Cardiac muscle cell (in vitro differentiated cells and primary cell): ENCODE measurements at places on chromosomes 5 and 9. TPM values are rescaled to one million over a fixed set of nuclear protein-coding genes. Genes with fewer than 3 reads are reported as not detected.
A peak's percentile ranks its signal among the peaks of the same experiment; 100 is the strongest.

Gene SH3TC2
- 1.3 and 4.7 TPM in 2 replicates for total RNA-seq

Gene CAMK4
- 0.99 and 2.1 TPM in 2 replicates for total RNA-seq

Gene ERCC6L2
- 52.5 and 52.7 TPM in 2 replicates for total RNA-seq

DNA sequence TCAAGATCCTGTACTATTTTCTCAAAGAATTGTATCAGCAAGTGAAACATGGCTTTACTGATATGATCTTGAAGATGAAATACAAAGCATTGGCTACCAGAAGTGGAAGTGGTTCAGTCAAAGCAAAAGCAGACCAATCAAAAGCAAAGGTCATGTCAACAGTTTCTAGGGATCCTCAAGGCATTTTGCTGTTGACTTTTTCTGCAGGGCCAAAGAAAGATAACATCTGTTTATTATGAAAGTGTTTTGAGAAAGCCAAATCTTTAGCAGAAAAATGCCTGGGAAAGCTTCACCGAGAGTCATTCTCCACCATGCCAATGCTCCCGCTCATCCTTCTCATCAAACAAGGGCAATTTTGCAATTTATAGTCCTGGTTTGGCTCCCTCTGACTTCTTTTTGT lies 90.3 kb upstream of the ACO1 start:
- DNase-seq, result no peak
- H3K4me1 ChIP-seq, result no peaks in the 10 kb centered on the region
- H3K27me3 ChIP-seq, result no peaks in the 10 kb centered on the region
- H3K36me3 ChIP-seq, result no peaks in the 10 kb centered on the region
- no peak overlapping the region for H3K4me3 ChIP-seq
- H3K27ac ChIP-seq, result no peak overlapping the region

DNA sequence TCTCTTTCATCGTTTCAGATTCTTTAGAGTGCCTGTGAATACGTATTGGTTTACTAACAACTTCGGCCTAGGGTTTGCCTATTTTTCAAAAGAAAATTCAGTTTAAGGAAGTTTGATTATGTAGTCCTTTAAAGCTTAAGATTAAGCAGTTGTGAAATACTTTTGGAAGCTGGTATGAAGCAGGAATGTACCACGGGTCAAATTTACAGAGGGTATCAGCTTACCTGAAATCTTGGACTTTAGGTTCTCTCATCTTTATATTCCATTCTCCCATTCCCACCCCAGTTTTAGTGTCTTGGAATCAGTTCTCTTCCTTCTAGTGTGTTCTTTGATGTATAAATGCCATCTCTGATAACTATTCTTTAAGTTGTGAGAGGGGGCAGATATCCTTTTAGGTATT lies 53.2 kb downstream of the IQGAP2 start:
- H3K27ac ChIP-seq, result no peak overlapping the region
- H3K4me1 ChIP-seq, result no peaks in the 10 kb centered on the region
- H3K27me3 ChIP-seq, result no peaks in the 10 kb centered on the region
- no peak overlapping the region for H3K4me3 ChIP-seq
- H3K36me3 ChIP-seq, result no peaks in the 10 kb centered on the region

GRCh38 chr5:12759377-12759776 lies 855.1 kb upstream of the CTNND2 start:
- no peaks in the 10 kb centered on the region for H3K27me3 ChIP-seq
- no peak overlapping the region for H3K4me3 ChIP-seq
- DNase-seq, result no peak
- no peaks in the 10 kb centered on the region for H3K36me3 ChIP-seq
- peaks cover 11% of the 10 kb centered on the region for H3K4me1 ChIP-seq

Gene GPR150
- total RNA-seq, result 0.07 and 0.57 TPM in 2 replicates

Gene ADAMTSL2
- 27.2 and 38.3 TPM in 2 replicates for total RNA-seq

GRCh38 chr5:80959768-80960442 lies at the start of gene RASGRF2:
TSS of gene RASGRF2 (plus strand) at chr5:80960363. CDS start at chr5:80960739, 376 bp downstream.
- peak; percentile 54 for DNase-seq
- H3K4me1 ChIP-seq, result no peaks in the 10 kb centered on the region
- peaks cover 100% of the 10 kb centered on the region for H3K27me3 ChIP-seq
- H3K36me3 ChIP-seq, result no peaks in the 10 kb centered on the region

DNA sequence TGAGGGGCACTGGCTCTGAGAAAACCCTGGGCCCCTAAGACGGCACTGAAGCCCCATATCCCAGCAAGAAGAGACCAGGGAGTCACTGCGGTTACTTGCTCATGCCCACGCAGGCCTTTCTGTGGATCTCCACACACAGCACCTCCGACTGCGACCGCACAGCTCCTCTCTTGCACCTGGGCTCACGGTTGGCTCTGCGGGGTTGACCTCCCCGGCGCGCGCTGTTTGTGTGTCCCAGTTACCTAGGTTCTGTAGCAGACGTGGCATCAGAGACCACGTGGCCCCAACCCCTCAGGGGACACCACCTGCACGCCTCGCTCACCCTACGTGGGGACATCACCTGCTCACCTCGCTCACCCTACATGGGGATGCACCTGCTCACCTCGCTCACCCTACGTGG lies 12.7 kb downstream of the LPCAT1 start:
- no peaks in the 10 kb centered on the region for H3K4me1 ChIP-seq
- no peak for DNase-seq
- H3K27me3 ChIP-seq, result no peaks in the 10 kb centered on the region
- no peak overlapping the region for H3K4me3 ChIP-seq
- H3K36me3 ChIP-seq, result no peaks in the 10 kb centered on the region
- no peak overlapping the region for H3K27ac ChIP-seq

DNA sequence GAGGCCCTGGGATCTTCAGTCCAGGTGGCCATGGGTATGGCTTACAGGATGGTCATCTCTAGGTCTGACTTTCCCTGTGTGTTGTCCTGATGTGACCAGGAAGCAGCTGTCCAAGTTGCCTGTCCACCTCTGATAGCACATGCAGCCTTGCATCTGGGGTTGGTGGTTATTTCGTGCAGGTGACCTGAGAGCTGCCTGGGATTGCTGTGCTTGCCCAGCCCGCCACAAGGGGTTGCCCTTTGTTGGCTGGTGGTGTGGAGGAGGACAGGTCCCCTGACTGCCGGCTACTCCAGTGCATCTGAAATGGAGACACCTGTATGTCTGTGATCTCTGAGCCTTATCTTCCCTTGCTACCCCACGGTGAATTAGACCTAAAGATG lies 212.6 kb downstream of the ARHGAP26 start:
- H3K4me1 ChIP-seq, result peaks cover 10% of the 10 kb centered on the region
- H3K27ac ChIP-seq, result peak overlapping the region; percentile 42
- no peak overlapping the region for H3K4me3 ChIP-seq

Gene TMEM174
- not detected in 2 replicates for total RNA-seq

DNA sequence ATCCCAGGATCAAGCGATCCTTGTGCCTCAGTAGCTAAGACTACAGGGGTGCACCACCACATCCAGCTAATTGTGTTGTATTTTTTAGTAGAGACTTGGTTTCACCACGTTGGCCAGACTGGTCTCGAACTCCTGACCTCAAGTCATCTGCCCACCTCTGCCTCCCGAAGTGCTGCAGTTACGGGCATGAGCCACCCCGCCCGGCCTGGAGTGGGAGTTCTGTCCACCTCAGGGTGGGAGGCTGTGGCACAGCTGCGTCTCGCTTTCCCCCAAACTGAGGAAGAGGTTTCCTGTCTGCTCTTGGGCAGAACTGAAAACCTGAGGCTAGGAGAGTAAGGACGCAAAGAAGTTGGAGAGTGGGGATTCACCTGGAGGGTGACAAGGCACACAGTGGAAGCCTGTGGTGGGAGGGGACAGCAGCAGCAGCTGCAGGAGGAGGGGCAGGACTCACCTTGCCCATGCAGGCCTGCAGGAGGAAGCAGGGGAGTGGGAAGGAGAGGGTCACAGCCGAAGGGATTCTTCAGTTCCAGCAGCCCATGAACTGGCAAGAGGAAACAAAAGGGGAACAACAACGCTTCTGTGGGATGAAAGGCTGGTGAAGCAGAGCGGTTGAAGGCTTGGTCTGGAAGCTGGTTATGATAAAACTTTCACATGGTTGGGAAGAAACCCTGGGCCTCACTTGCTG lies 181.4 kb downstream of the GAS1 start:
- no peaks in the 10 kb centered on the region for H3K4me1 ChIP-seq
- H3K27me3 ChIP-seq, result no peaks in the 10 kb centered on the region
- no peak overlapping the region for H3K27ac ChIP-seq
- no peak overlapping the region for H3K4me3 ChIP-seq
- no peaks in the 10 kb centered on the region for H3K36me3 ChIP-seq

Gene TMEFF1
- total RNA-seq, result 23.9 and 34.2 TPM in 2 replicates

DNA sequence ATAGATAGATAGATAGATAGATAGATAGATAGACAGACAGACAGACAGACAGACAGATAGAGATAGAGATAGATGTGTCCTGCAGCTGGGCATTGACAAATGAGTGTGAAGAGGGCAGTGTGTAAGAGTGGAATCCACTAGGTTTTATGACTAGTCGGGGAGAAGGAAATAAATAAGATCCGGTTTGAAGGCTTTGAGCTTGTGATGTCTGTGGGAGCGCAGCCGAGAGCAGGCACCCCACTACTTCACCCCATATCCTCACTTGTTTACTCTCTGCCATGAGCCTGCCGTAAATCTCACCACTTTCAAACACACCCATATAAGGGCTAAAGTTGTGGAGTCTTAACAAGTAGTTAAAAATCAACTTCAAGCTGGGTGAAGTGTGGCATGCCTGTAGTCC lies 1.4 kb upstream of the SUSD1 start:
- no peak overlapping the region for H3K4me3 ChIP-seq
- H3K27me3 ChIP-seq, result peaks cover 5% of the 10 kb centered on the region
- no peak for DNase-seq
- no peaks in the 10 kb centered on the region for H3K36me3 ChIP-seq
- H3K4me1 ChIP-seq, result no peaks in the 10 kb centered on the region
- no peak overlapping the region for H3K27ac ChIP-seq

DNA sequence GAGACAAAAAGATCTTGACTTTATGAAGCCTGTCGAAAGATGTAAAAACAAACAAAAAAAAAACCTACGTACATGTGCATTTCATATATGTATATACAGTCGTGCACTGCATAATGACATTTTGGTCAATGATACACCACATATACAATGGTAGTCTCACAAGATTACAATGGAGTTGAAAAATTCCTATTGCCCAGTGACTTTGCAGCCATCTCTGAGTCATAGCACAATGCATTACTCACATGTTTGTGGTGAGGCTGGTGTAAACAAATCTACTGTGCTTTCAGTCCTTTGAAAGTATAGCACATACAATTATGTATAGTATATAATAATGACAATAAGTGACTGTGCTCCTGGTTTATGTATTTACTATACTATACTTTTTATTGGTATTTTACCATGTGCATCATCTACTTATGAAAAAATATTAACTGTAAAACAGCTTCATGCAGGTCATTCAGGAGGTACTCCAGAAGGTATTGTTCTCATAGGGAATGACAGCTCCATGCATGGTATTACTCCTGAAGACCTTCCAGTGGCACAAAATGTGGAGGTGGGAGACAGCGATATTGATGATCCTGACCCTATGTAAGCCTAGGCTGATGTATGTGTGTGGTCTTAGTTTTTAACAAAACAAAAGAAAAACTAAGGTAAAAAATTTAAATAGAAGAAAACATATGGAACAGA lies 73.7 kb upstream of the FST start:
- no peaks in the 10 kb centered on the region for H3K36me3 ChIP-seq
- DNase-seq, result peak; percentile 84
- no peaks in the 10 kb centered on the region for H3K4me1 ChIP-seq
- no peak overlapping the region for H3K4me3 ChIP-seq
- H3K27ac ChIP-seq, result no peak overlapping the region

DNA sequence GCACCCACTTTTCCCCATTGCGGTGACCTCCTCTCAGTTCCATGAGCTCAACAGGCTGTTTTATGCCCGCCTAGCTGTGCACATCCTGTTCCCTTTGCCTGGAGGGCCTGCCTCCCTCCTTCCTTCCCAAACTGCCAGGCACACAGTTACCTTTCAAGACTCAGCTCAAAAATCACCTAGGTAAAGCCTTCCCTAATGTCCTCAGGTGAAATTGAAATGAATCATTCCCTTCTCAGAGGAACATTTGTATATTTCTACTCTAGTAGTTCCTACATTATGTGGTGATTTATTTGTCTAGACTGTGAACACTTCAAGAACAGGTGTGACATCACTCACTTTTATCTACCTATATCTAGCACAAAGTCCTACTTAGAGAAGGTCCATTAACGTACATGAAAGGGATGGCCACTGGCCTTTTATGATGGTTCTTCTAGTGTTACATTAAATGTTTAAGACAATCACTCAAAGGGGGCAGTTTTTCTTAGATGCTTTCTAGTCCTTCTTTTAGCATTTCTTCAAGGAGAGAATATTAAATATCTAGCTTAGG lies 103.5 kb upstream of the EQTN start:
- no peaks in the 10 kb centered on the region for H3K36me3 ChIP-seq
- peaks cover 5% of the 10 kb centered on the region for H3K4me1 ChIP-seq
- DNase-seq, result no peak
- H3K27ac ChIP-seq, result no peak overlapping the region
- H3K4me3 ChIP-seq, result no peak overlapping the region
- no peaks in the 10 kb centered on the region for H3K27me3 ChIP-seq

GRCh38 chr5:178113141-178113787 lies at the start of gene N4BP3:
TSS of gene N4BP3 (plus strand) at chr5:178113532. CDS start at chr5:178119584, 6,052 bp downstream.
- peak; percentile 63 for DNase-seq
- H3K4me3 ChIP-seq, result peak within 1 kb of the TSS; percentile 57
- H3K27ac ChIP-seq, result no peak within 1 kb of the TSS
- no peaks in the 10 kb centered on the region for H3K27me3 ChIP-seq

DNA sequence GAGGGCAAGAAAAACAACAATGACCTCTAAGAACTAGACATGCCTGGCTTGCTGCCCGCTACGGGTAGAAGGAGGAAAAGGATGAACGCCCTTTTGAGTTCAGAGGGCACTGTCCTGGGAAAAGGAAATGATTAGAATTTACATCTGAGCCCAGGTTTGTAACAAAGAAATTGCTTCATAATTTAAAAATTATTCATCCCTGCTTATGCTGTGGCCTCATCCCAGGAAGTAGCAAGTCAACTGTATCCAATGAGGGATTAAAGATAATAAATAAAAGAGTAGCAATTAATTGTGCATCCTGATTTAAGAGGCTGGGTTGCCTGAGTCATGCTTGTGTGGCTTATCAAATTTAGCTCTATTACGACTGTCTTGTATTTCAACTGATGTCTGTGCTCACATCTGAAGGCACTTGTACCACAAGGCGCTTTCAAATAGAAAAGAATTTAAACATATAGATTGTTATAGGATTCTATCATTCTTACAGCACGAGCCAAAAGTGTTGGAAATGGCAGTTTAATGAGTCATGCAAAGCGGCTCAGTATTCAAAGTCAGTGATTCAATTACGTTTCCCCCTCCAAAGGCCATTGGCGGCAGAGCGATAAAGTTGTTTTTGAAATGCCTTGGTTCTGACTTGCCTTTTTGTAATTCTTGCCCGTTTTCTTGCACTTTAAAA lies 40.0 kb upstream of the DMRT1 start:
- H3K27me3 ChIP-seq, result no peaks in the 10 kb centered on the region
- H3K27ac ChIP-seq, result no peak overlapping the region
- no peaks in the 10 kb centered on the region for H3K36me3 ChIP-seq
- no peak overlapping the region for H3K4me3 ChIP-seq
- H3K4me1 ChIP-seq, result no peaks in the 10 kb centered on the region
- DNase-seq, result no peak

Gene F12
- 3.4 and 4.6 TPM in 2 replicates for total RNA-seq

DNA sequence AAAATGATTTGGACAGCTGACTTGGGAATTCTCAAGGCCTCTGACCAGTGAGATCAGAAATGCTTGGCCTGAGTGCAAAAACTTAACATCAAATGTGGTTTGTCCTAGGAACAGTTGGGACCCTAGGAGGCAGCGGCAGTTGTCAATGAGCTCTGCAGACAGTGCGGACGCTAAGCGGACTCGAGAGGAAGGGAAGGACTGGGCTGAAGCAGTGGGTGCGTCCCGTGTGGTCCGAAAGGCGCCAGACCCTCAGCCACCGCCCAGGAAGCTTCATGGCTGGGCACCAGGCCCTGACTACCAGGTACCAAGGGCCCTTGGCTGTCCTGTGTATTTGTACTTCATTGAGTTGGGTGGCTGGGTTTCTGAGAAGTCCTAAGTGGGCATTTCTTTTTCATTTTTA lies 43.7 kb upstream of the POMT1 start:
- no peaks in the 10 kb centered on the region for H3K27me3 ChIP-seq
- no peak overlapping the region for H3K27ac ChIP-seq
- no peak overlapping the region for H3K4me3 ChIP-seq
- no peak for DNase-seq

Gene DHX29
- 17.2 and 20.0 TPM in 2 replicates for total RNA-seq

Gene PTTG1
- 34.1 and 246 TPM in 2 replicates for total RNA-seq

Gene ADAMTS6
- 15.4 and 21.2 TPM in 2 replicates for total RNA-seq
